ENCODE measurements at places on chromosomes 6 and 20. TPM values are rescaled to one million over a fixed set of nuclear protein-coding genes. Genes with fewer than 3 reads are reported as not detected.

SAMD5 gene
- polyA plus RNA-seq, result 0.27 TPM

BMP2 gene
- polyA plus RNA-seq, result 10.5 TPM

SH3BGRL2 gene
- 14.2 TPM for polyA plus RNA-seq

MICA gene
- 14.8 TPM for polyA plus RNA-seq

MEP1A gene
- 0.09 TPM for polyA plus RNA-seq

HLA-DQB1 gene
- polyA plus RNA-seq, result 8.7 TPM

All from adipose tissue (tissue), 3 donors.